AG10803 (cell line): ENCODE measurements at places on chromosomes 2 and 18.

- DNase-seq: no peak
These were observed 23.9 kb upstream of the EPAS1 start for GRCh38 chr2:46273225-46273863.

DNA sequence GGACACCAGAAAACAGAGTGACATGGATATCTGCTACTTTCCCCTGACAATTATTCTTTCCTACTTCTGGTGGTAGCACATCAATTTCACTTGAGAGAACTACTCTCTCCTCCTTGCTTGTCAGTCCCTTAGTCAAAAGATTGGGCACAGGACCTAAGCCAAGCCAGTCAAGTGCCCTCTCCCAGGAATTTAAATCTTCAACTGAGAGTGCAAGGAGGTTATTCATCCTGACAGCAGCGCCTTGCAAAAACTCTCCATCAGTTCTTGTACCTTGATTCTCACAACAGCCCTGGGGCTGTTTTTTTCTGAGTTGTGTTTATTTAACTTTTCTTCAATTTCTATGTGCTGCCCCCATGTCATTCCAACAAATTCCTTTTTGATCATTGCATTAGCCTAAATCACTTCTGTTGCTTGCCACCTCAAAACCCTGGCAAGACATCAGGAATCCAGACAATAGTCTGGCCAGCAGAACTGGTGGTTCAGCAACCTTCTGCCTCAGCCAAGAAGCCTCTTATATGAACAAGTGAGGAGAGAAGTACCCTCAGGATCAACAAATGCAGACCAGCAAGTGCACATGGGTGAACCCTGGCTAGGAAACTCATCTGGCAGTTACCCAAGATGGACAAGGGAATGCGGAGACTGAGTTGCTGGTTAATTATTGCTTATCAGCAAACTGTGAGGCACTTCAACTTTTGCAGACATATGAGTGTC is 19.4 kb downstream of the COL4A3 start:
- no peak for DNase-seq

GRCh38 chr2:72413716-72414115 is 266.1 kb upstream of the CYP26B1 start:
- no peak for DNase-seq

GRCh38 chr2:210722092-210722491 is 165.7 kb downstream of the CPS1 start:
- no peak for DNase-seq

- DNase-seq: no peak
These were observed 25.9 kb downstream of the HS1BP3 start for GRCh38 chr2:20624884-20625485.

- no peak for DNase-seq
These were observed 53.6 kb downstream of the HNMT start for GRCh38 chr2:138017824-138018223.

GRCh38 chr2:171365232-171365631 is 68.6 kb downstream of the METTL8 start:
- no peak for DNase-seq

DNA sequence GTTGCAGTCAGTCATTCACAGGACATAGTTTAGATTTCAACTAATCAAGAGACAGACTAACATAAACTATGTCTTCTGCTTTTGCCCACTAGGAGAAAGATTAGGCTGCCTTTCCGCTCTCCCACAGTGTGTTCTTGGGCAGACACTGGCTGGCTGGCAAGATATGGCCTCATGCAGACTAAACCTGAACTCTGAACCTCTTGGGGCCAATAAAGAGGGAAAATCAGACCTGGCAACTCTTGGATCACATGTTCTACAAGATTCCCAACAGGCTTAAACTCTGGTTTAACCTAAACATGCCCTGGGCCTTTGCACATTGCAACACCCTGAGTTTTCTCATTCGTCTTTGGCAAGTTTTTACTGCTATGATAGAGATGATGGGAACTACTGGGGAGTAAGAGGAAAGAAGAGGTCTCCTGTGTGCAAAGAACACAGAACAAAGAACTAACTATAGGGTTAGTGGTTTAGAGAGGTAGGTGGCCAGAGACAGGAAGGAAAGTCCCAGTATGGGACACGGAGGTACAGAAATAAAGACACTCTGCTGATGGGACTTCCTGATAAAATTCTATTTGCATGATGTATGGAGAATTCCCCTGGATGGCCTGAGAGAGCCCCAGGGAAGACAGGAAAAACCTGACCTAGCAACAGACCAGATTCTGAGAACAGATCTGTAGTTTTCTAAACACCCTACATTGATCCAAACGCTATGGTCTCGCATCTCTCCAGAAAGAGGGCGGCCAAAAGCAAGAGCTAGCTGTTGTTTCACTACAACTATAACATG is 2.0 kb upstream of the ATRAID start:
- no peak for DNase-seq

DNA sequence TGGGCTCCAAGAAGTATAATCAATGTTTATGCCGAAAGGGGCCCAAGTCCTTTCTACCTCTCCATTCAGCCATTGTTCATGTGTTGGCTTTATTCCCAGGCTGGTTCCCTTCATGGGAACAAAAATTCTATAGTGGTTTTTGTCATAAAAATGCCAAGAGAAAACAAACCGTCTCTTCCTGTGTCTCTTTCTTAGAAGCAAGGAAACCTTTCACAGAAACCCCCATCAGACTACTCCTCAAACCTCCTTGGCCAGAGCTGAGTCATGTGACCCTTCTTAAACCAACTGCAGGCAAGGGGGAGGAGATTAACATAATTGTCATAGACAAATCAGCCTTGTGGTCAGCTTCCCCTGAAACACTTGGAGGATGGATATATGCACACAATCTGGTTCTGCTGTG is 75.1 kb upstream of the TANK start:
- no peak for DNase-seq

GRCh38 chr2:214631406-214631805 is 178.1 kb downstream of the BARD1 start:
- DNase-seq: no peak

DNA sequence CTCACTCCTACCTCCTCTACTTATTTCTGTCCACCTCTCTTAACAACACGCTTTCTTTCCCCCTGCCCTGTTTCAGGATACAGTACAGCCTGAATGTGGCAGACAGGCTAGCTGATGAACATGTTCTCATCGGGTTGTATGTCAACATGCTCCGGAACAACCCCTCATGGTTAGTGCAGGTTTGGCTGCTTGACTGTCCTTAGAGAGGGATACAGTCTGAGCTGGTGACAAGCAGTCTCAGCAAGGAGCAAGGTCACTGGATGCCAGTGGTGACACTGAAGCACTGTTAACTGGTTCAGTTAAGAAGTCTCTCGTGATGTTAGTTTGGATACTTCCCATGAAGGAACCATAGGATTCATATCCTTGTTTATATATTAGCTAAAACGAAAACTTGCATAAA is 128.6 kb downstream of the DTNA start:
- DNase-seq: no peak

DNA sequence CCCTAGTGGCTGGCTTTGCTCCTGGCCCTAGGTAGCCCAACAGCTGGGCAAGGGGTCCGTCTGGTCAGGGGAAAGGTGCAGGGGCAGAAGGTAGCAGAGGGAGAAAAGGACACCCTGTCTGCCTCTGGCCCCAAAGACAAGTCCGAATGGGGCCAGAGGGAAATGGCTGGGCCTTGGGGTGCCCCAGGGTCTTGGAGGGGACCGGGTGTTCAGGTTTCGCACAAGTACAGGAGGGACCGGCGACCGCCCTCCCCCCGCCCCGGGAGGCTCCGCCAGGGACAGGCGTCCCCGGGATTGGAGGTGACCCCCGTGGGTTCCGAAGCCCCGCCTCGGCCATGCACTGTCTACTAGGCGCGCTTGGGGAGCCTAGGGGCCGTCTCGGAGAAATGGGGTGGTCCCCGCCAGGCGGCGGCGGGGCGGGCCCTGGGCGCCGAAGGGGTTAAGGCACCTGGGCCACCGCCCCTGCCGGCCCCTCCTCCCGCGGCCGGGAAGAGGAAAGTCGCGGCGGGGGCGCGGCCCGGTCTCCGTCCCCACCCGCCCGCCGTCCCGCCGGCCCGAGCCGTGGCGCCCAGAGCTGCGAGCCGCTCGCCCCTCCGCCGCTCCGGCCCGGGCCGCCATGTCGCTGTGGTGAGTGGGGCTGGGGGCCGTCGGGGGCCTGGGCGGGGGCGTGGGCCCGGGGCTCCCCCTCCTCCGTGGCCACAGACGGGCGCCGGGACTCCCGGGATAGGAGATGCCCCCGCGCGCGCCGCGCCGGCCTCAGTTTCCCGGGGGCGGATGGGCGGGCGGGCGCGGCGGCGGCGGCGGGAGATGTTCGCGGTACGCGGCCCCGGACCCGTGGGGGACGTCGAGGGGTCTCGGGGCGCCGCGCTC is at the start of gene B3GNT7:
Gene B3GNT7, plus strand, starts transcription at position 523 of the 870 bp plus-strand sequence. Its CDS starts 94 bp downstream, at position 617.
- no peak for DNase-seq

GRCh38 chr2:102061286-102061699 is 69.5 kb downstream of the IL1R2 start:
- no peak for DNase-seq

DNA sequence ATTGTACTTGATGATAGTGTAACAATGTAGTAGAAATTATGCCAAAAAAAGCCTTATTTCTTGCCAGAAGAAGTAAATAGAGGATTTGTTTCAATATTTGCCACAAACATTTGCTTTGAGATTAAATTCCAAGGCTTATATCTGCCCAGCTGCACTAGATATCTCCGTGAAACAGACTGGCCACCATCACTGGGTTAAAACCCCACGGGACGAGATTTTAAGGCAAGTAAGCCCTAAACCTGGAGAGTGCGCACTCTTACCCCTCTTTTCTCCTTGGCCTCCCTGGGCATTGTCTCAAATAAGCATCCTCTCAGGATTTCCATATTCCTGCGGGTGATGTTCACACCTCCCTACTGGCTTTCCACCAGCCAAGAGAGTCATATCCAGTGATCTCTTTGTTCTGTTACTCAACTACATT is 334.4 kb downstream of the AGPS start:
- DNase-seq: no peak

DNA sequence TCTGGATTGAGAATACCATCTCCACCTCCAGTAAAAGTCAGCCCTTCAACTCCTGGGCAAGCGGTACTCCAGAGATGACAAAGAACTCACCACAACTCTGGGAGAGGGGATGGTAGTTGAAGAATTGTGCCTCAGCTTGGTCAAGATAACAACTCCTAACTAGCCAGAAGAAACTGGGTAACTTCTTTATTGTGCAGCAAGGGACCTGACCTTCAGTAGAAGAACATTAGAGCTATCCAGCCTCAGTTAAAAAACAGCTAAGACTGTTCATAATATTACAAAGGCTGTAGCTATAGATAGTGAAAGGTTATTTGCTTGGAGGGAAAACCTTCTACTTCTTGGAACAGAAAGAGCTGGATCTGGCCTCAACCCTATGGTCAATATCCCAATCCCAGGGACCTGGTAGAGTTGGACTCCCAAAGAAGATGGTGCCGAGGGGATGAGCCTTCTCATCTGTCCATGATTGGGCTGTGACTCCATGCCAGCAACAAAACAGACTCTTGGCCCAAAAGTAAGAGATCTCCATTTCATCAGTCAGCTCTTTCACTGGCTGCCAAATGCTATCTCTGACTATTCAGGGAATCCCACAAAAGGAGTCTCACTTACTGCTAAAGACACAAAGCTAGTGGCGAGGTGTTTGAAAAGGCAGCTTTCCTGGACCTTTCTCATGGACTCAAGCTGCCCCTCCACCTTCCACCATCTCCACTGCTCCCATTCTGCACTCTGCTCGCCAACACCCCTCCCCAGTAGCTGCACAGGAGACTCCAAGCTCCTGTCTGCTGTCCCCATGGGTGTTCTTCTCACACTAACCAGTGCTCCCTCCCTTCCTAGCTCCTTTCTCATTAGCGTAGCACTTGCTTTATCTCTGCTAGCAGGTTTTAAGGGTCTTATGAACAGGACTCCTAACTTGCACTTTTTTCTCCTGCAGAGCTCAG is 145.8 kb downstream of the CAPN13 start:
- peak; percentile 19 for DNase-seq

DNA sequence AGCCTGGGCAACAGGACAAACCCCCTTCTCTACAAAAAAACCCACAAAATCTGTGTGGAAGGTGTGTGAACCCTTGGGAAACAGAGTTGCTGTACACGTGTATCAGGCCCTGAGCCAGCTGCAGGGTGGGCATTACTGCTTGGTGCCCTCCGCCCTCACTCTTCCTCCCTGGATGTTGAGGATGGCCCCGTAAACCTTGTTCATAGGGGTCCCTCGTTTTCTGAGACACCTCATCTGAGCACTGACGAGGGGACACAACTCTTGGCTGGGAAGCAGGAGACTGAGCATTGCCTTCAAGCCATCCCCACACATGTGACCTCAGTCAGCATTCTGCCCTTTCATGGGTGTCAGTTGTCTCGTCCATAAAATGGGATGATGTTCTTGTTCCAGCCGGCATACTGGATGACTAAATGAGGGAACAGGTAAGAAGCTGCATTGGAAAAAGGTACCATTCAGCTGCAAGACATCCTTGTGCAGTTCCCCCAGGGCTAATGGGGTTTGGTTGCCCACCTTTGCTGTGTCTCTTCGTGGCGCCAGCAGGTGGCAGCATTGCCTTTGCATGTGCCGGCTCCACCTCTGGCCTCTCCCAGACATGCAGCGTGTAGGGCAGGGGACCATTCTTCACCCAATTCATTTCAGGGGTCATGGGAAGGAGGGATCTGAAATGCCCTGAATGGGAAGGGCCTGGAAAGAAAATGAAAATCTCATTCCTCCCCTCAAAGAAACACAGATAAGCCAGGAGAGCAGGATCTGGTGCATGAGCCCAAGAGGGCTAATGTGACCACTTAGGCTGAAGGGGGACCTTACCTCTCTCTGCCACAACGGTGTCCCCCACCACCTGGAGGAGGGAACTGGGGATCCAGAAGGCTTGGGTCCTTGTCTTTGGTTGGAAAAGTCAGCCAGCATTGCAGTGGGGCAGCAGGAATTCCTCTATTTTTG is 36.4 kb upstream of the HAAO start:
- peak; percentile 66 for DNase-seq

GRCh38 chr18:68414407-68414806 is 300.5 kb downstream of the TMX3 start:
- DNase-seq: no peak

- DNase-seq: no peak
These were observed 43.4 kb upstream of the SCN1A start for GRCh38 chr2:166171216-166171615.

DNA sequence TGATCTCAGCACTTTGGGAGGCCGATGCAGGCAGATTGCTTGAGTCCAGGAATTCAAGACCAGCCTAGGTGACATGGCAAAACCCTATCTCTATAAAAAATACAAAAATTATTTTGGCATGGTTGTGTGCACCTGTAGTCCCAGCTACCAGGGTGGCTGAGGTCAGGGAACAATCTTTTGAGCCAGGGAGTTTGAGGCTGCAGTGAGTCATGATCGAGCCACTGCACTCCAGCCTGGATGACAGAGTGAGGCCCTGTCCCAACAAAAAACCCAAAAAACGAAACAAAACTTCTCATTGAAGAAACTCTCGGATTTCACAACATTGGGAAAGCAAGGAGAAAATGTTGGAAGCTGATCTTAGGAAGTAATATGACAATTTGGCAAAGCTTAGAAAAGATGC is 317.3 kb upstream of the MGAT5 start:
- DNase-seq: peak; percentile 3

- DNase-seq: peak; percentile 27
These were observed 95.9 kb downstream of the TXNL1 start for GRCh38 chr18:56542476-56542875.

GRCh38 chr2:25551316-25551715 is 122.1 kb downstream of the DTNB start:
- DNase-seq: no peak

GRCh38 chr2:238376884-238377391 is 49.8 kb upstream of the ASB1 start:
- peak; percentile 76 for DNase-seq
